Activated effector memory CD4-positive, alpha-beta T cell treated with Interleukin-2 at 50 U/mL for 16 hours (primary cell): ENCODE measurements at places on chromosomes 4 and X.

GRCh38 chr4:10590896-10591295 lies 93.7 kb downstream of the CLNK start:
- DNase-seq: no peak

GRCh38 chr4:153374442-153374841 lies 30.0 kb downstream of the MND1 start:
- no peak for DNase-seq

- no peak for DNase-seq
Measured at GRCh38 chrX:106802388-106803275, at the start of gene TBC1D8B. TBC1D8B (plus strand) TSS chrX:106802673; CDS start chrX:106802854, 181 bp downstream.

DNA sequence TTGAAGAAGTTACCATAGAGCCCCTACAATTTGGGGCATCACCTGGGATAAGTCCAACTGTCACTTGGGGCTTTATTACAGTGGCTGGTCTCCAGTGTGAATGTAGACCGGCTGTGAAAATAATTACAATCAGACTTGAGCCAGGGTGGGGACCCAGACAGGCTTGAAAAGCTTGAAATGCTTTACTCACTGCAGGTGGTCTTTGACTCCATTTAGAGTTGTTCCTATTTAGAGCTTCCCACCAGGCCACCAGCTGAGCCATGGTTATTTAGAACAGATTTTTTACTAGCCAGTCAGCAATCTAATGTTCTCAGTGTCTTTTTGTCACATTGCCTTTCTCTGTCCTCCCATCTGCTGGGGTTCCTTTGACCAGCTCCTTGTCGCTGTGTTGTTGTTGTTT lies 5.7 kb downstream of the ARHGAP10 start:
- DNase-seq: no peak

- no peak for DNase-seq
Measured at GRCh38 chrX:85115252-85115651, 111.6 kb downstream of the APOOL start.

GRCh38 chrX:107775000-107775733 lies 420 bp downstream of the TSC22D3 start:
- no peak for DNase-seq

DNA sequence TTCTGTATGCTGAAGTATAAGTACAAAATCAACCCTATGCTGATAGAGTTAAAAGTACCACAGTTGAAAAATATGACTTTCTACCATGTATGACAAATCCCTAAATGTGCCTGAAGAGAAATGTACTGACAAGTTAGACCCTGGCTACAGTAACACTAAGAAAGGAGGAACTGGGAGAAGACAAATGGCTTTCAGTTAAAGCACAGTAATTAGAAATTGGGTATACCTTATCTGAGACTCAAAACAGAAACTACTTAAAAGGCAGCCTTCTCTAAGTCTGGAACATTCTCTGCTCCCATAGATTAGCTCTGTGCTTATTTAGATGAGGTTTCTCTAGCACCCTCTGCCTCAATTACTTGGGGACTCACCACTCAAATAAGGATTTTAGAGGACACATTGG lies 189.1 kb downstream of the GPC3 start:
- DNase-seq: no peak

DNA sequence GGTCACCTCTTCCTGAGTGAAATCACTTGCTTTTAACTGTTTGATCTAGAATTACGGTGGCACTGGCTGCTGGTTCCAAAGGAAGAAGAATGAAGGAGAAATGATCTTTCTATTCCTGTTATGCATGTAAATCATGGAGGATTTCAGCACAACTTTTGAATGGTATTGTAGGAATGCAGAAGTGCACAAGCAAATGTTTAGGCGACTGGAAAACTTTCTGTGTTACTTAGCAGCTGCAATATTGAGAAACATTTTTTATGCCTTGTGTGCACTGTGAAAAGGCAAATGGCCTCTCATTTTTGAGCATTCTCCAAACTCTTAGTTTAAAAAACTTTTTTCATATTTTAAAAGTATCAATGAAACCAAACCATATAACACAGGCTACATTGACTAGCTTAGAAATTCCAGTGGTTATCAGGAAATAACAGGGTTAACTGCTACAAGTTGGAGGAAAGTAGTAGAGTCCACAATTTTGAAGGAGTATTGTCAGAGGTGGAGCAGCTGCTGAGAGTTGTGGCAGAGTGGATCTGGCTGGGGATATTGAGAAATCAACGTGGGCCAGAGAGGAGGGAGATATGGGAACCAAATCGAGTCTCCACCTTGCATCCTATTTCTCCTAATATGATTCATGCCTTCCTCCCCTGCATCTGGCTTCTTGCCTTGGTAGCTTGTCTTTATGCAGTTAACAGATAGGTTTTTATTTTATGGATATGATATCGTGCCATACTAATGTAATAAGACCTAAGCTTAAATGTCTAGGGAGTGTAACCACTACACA lies 32.0 kb upstream of the FHL1 start:
- DNase-seq: no peak

- no peak for DNase-seq
Measured at GRCh38 chr4:139603576-139604410, 47.8 kb upstream of the SETD7 start.

GRCh38 chr4:127558088-127558487 lies 74.7 kb upstream of the INTU start:
- no peak for DNase-seq

- no peak for DNase-seq
Measured at GRCh38 chr4:83757121-83757621, 221.3 kb downstream of the GPAT3 start.
